ENCODE measurements at places on chromosomes 5 and 9.

DNA sequence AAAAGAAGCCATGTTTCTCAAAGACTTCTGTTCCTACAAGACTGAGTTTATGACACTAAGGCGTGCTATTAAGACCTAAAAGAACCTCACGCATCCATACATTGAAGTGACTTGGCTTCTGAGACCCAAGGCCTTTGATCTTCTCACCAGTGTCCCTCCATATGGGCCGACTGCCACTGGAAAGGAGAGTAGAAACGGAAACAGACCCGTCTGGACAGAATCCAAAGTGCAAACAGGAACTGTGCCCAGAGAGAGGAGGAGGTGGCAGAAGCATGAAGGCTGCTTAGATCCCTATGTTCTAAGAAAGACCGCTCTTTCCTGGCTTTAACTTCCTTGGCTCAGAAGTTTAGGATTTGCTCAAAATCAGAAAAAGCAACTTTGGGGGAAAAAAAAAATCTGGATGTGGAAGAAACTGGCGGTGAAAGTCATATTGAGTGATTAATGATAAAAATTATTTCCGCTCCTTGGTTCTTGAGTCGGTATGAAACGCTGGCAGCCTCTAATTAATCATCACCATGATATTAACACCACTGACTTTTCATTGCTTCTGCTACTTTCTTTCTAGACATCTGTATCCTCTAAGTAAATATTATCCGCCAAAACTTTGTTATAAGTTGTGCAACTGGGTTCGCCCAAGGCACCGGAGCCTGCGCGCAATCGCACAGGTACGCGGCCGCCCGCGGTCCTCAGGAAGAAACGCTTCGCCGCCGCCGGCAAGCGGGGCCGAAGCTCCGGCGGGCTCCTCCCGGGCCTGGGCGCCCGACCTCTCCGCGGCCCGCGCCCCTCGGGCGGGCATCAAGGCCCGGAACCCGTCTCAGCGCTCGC, 726 bp downstream of the DAP start:
- peak; percentile 53 for DNase-seq

- no peak for DNase-seq
Measured at GRCh38 chr5:132002757-132003156, 8.7 kb downstream of the ACSL6 start.

GRCh38 chr5:115097236-115097635, 72.5 kb downstream of the TRIM36 start:
- peak; percentile 0 for DNase-seq

- no peak for DNase-seq
Measured at GRCh38 chr5:171315925-171316257, 6.8 kb downstream of the TLX3 start.

- no peak for DNase-seq
Measured at GRCh38 chr9:107969727-107970126, 480.2 kb upstream of the KLF4 start.

DNA sequence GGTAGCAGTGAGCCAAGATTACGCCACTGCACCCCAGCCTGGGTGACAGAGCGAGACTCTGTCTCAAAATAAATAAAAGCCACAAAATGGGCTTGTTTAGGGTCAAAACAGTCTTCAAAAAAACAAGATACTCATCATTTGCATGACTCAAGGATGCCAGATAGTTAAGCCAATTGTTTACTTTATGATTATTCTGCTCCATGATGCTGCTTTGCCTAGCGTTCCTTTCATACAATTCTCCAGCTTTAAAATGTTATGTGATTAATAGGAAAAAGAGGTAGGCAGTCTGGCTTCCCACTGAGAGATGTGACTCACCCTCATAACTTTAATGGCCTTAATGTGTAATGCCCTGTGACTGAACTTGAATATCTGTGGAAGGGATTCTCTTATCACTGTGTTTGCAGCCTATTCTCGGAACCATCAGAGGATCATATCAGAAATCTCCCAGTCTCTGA, 364.6 kb upstream of the TRPC7 start:
- no peak for DNase-seq

GRCh38 chr9:32644698-32645097, 9.2 kb upstream of the TAF1L start:
- no peak for DNase-seq

DNA sequence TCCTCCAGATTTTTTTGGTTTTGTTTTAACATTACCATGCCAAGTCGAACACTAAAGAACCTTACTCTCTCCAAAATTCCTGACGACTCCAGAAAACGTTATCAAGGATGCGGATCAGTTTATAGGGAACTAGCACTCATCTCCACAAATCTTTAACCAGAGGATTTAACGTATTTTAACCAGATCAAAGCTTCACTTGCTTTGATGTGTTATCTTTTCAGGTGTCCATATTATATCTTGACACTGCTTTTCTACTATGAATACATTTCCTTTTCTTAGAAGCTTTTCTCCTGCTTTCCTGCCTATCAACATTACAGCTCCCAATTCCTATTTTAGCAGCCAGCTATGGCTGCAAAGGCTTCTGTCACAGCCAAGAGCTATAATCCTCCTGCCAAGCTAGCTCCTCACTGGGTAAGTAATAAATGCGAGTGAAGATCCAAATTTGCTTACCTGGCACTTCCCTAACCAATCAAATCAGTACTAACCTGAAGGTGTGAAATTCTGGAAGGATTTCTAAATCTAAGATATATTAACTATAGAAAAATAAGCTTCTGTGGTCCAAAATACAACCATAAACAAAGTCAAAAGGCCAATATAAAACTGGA, 60.2 kb downstream of the CDC14B start:
- DNase-seq = no peak

- DNase-seq = no peak
Measured at GRCh38 chr9:99513441-99514112, 291.5 kb downstream of the SEC61B start.

GRCh38 chr9:71928376-71928775, 16.9 kb downstream of the C9orf85 start:
- no peak for DNase-seq

GRCh38 chr5:13533833-13534232, 410.7 kb downstream of the DNAH5 start:
- DNase-seq = no peak

DNA sequence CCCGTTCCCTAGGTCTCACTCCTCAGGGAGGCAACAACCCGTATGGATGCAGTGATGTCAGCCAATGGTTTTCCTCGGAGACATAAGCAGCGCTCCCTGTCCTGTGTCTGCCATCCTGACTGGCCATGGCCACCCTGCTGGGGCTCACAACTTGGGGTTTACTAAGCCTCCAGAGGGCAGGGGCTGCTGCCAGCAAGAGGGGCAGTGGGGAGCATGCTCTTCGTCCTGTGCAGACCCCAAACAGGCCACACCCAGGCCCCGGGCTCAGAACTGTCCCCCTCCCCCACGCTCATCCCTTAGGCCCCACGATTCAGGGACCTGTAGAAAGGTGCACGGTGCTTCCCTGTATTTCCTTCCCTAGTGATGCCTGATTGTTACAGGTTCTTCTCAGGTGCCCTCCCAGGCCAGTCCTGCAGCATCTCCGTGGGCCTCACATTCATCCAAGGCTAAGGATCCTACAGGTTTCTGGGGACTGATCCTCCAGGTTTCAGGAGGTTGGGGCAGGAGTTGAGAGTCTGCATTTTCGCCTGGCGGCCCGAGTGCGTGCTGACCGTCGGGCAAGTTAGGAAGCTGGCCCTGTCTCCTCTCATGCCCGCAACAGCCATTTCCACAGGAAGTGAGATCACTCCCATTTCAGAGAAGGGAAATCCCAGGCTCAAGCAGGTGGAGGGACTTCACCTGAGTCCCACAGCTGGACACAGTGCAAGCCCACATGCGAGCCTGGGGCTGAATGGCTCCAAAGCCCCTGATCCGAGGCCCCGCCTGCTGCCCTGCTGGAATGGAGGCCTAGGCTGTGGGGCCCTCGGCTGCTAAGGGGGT, 217.6 kb downstream of the ROR2 start:
- no peak for DNase-seq

DNA sequence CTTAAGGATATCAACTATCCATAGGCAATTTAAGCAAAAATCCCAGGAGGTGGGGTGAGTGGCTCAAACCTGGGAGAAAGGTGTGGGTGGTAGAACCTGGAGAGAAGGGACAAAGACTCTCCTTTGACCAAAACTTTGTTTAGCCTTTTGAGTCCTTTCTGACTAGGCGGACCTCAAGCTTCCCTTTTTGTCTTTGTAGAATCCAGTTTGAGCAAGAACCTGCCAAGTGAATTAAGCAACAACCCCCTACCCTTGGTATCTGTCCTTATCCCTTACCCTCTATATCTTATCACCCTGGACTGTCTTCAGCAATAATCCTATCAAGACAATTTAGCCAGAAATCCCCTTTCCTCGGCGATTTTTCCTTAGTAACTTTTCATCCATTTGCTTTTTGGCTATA, 53.5 kb upstream of the SLC28A3 start:
- no peak for DNase-seq

GRCh38 chr5:132070460-132071337, 2.9 kb upstream of the CSF2 start:
- no peak for DNase-seq

GRCh38 chr5:116685069-116685468, 110.4 kb upstream of the SEMA6A start:
- DNase-seq = no peak

- peak; percentile 1 for DNase-seq
Measured at GRCh38 chr5:87732875-87733768, 320.4 kb upstream of the CCNH start.

- DNase-seq = no peak
Measured at GRCh38 chr9:69936427-69936826, 107.2 kb upstream of the MAMDC2 start.

GRCh38 chr5:2031581-2031980, 148.9 kb upstream of the IRX4 start:
- no peak for DNase-seq

GRCh38 chr5:145960848-145961600, 24.6 kb downstream of the SH3RF2 start:
- no peak for DNase-seq

- no peak for DNase-seq
Measured at GRCh38 chr9:129887334-129888292, 52.4 kb downstream of the USP20 start.

All from nucleus accumbens (tissue), 56 donors.